CD8-positive, alpha-beta memory T cell (primary cell): ENCODE measurements at places on chromosomes 16 and 17. TPM values are rescaled to one million over a fixed set of nuclear protein-coding genes. Genes with fewer than 3 reads are reported as not detected.

DNA sequence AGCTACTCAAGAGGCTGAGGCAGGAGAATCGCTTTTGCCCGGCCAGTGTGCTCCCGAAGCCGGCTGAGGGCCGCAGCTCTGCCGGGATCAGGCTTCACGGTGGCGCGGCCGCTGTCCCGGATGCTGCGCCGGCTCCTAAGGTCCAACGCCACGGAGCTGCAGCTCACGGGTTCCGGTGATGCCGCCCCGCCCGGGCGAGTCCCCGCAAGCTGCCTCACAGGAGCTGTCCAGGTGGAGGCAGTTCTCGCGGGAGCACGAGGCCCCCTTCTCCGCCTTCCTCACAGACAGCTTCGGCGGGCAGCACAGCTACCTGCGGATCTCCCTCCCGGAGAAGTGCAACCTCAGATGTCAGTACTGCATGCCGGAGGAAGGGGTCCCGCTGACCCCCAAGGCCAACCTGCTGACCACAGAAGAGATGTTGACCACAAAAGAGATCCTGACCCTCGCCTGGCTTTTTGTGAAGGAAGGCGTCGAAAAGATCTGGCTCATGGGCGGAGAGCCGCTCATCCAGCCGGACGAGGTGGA is 111.4 kb upstream of the SIAH1 start:
- H3K27me3 ChIP-seq, result no peaks in the 10 kb centered on the region
- H3K27ac ChIP-seq, result no peak overlapping the region
- H3K4me3 ChIP-seq, result no peak overlapping the region

- DNase-seq, result no peak
- H3K4me3 ChIP-seq, result no peak overlapping the region
- H3K36me3 ChIP-seq, result peaks cover 27% of the 10 kb centered on the region
- H3K4me1 ChIP-seq, result no peaks in the 10 kb centered on the region
These were observed 15.0 kb downstream of the GINS2 start for GRCh38 chr16:85673529-85674417.

DNA sequence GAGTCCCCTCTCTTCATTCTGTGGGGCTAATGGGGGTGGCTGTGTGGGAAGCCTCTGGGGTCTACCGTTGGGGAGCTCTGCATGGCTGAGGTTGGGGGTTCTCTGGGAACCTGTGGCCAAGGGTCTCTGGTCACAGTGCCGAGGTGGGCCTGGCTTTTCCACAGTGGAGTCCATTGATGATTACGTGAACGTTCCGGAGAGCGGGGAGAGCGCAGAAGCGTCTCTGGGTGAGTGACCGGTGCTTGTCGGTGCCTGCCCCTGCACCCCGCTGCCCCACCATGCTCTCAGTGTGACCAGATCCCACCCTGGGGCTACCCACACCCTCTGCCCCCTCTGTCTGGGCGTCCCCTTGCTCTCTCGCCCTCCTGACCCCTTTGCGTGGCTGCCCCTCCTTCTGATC is 4.5 kb downstream of the LAT start:
- no peak overlapping the region for H3K27ac ChIP-seq
- DNase-seq, result no peak
- no peaks in the 10 kb centered on the region for H3K27me3 ChIP-seq
- H3K4me3 ChIP-seq, result peak overlapping the region; percentile 8
- peaks cover 46% of the 10 kb centered on the region for H3K4me1 ChIP-seq

GRCh38 chr17:18382441-18383078 is 5.0 kb downstream of the EVPLL start:
- H3K27me3 ChIP-seq, result no peaks in the 10 kb centered on the region
- no peak for DNase-seq
- no peaks in the 10 kb centered on the region for H3K36me3 ChIP-seq
- no peak overlapping the region for H3K4me3 ChIP-seq
- no peak overlapping the region for H3K27ac ChIP-seq

DNA sequence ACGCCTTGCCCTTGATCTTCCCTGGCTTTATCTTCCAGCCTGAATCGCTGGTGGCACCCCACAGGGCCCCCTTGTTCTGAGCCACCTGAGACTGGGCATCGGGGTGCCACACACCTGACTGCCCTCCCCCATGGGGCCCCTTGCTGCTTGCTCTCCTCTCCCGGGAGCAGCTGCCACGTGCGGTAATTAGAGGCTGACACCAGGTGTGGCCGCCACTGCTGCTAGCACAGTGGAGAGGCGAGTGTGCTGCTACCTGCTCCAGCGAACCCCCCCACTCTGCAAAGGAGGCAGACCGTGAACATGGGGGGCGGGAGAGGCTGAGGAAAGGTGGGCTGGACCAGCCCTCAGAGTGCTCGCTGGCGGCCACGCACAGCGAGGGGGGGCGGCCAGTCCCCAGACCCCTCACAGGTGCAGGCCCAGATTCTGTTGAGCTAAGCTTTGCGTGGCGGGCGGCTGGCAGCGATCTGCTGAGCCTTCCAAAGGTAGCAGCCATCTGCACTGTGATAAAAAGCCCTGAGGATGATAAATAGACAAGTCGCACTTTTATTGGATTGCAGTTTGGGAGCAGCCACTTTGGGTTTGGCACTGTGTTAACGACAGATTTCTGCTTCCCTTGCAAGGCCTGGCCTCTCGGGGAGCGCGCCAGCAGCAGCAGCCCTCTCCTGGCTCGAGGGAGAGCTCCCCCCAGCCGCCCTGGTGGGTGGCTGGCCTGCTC is 167.9 kb upstream of the GSE1 start:
- H3K27ac ChIP-seq, result no peak overlapping the region
- no peak for DNase-seq
- no peaks in the 10 kb centered on the region for H3K27me3 ChIP-seq
- peaks cover 28% of the 10 kb centered on the region for H3K4me1 ChIP-seq
- no peaks in the 10 kb centered on the region for H3K36me3 ChIP-seq

- no peaks in the 10 kb centered on the region for H3K27me3 ChIP-seq
- H3K4me1 ChIP-seq, result no peaks in the 10 kb centered on the region
- H3K4me3 ChIP-seq, result no peak within 1 kb of the TSS
- DNase-seq, result no peak
- no peak within 1 kb of the TSS for H3K27ac ChIP-seq
These were observed at the start of gene PERCC1 for GRCh38 chr16:1430759-1431496. TSS of gene PERCC1 (plus strand) at chr16:1431078. CDS start at chr16:1432594, 1,516 bp downstream.

DNA sequence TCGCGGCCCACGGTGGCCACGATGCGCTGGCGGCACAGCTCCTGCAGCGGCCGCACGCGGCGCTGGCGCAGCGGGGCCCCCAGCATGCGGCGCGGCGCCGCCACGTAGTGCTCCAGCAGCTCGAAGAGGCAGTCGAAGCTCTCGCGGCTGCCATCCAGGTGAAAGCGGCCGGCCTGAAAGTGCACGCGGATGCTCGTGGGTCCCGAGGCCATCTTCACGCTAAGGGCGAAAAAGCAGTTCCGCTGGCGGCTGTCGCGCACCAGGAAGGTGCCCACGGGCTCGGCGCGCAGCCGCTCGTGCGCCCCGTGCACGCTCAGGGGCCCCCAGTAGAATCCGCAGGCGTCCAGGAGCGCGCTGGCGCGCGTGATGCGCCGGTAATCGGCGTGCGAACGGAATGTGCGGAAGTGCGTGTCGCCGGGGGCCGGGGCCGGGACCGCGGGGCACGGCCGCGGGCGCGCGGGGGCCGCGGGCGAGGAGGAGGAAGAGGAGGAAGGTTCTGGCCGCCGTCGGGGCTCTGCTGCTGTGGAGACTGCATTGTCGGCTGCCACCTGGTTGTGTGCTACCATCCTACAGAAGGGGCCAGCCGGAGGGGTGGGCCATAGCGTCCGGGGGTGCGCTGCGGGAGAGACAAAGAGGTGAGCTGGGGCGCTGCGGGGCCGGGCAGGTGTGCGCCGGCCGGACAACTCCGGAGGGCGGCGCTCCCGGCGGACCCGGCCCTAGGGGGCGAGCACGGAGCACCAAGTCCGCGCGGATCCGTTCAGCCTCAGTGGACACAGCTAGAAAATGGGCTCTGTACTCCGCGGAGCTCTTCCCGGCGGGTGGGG is 879 bp downstream of the SOCS1 start:
- DNase-seq, result peak; percentile 86
- H3K4me1 ChIP-seq, result peaks cover 62% of the 10 kb centered on the region
- H3K36me3 ChIP-seq, result no peaks in the 10 kb centered on the region
- peak overlapping the region; percentile 83 for H3K4me3 ChIP-seq
- H3K27ac ChIP-seq, result peak overlapping the region; percentile 80
- no peaks in the 10 kb centered on the region for H3K27me3 ChIP-seq

Gene NAGS
- 0.74 TPM for total RNA-seq

DNA sequence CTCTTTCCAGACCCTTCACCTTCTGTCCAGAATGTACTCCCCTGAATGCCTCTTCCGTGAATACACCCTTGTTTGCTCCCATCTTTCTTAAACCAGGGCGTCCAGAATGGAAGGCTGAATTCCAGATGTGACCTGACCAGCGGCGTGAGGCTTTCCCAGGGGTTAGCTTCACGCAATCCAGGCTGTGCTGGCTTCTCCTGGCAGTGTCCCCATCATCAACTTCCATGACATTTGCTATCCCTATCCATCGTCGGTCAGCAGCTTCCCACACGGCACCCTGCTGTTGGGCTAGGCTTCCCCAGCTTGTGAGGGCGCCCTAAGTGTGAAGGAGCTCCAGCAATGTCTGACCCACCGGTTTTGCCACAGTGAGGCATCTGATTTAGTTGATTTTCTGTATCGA is 339.8 kb upstream of the TNRC6C start:
- no peak overlapping the region for H3K4me3 ChIP-seq
- no peaks in the 10 kb centered on the region for H3K4me1 ChIP-seq
- H3K27me3 ChIP-seq, result no peaks in the 10 kb centered on the region
- no peak overlapping the region for H3K27ac ChIP-seq
- no peak for DNase-seq
- no peaks in the 10 kb centered on the region for H3K36me3 ChIP-seq

- no peaks in the 10 kb centered on the region for H3K36me3 ChIP-seq
- no peak overlapping the region for H3K4me3 ChIP-seq
- no peak overlapping the region for H3K27ac ChIP-seq
- no peaks in the 10 kb centered on the region for H3K4me1 ChIP-seq
These were observed 262.9 kb upstream of the SDK2 start for GRCh38 chr17:73906896-73907870.
